ENCODE measurements at places on chromosomes 16 and 17.

GRCh38 chr16:57194512-57194911 lies 8.4 kb downstream of the RSPRY1 start:
- DNase-seq, result no peak

DNA sequence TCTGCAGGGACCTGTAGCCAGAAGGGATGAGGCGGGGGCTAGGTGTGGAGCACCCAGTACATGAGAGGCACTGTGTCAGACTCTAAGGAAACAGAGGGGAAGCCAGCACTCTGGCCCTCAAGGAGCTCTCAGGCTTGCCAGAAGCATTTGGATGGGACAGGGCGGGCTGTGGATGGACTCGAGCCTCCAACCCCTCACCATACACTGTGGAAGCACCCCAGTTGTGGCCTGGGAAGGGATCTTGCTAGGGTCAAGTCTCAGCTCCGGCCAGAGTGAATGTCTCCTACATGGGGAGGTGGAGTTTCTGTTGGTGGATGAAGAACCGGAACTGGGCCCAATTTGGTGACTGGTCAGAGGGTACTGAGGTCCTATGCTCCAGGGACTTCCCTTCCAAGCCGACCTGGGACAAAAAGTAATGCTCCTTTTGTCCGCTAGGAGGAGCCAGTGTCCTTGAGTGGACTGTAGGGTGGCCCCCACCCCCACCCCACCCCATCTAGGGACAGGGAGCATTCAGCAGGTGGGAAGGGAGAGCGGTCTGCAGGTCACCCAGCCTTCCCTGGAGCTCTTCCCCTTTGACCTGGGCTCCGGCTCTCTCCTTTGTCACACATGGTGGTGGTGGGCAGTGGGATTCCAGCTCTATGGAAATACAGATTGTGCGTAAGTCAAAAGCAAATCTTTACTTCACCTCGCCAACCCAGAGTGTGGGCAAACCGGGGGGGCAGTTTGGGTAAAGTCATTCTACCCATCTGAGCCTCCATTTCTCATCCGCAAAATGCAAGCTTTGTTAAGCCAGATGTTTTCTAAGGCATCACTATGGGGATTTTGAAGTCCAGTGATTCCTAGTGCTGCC lies 20.4 kb upstream of the PHB1 start:
- peak; percentile 30 for DNase-seq

DNA sequence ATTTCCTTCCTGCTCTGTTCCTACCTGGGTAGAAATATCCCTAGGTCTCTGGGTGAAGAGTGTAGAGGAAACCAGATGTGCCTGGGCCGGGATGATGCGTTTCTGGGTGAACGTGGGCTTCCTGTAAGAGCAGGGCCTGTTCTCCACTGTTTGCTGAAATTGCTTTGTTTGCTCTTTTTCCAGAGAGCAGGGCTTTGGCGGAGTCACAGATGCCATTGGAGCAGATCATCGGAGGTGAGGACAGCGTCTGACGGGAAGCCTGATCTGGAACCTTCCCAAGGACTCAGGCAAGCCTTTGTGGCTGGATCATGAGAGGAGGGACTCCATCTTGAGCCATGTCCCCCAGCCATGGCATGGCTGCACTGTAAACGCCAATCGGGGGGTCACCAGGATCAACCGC lies 15.4 kb downstream of the DHODH start:
- DNase-seq, result no peak

DNA sequence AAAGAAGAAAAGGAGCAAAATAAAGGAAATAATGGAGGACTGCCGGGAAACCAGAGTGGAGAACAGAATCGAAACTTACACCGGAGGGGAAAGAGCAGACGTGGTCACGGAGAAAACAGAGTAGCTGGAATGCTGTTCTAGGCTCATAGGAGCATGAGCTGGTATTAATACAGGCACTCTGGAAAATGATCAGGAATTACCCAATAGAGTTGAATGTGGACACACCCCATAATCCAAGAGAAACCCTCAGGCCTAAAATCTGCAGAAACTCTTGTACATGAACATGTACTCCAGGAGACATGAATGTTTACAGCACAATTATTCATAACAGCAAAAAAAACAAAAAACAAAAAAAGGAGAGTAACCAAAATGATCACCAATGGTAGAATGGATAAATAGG lies 77.7 kb downstream of the RPH3AL start:
- DNase-seq, result no peak

GRCh38 chr17:42230225-42230624 lies 35.9 kb upstream of the GHDC start:
- DNase-seq, result no peak

DNA sequence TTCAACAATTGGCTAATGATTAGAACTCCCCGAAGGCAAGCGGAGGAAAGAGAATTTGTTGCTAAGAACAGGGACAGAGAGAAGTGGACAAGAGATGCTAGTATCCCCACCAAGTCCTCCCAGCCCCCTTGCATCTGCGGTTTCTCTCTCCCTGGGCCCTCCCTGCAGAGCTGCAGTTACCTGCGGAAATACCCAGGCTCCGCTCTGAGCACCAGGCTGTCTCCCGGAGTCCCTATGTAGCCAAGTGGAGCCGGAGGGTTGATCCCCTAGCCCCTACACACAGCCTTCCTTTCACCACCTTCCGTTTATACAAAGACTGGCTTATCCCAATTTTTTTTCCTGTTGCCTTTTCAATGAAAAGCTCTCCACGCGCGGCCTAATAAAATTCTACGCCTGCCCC lies 834.4 kb downstream of the KCNJ2 start:
- no peak for DNase-seq

DNA sequence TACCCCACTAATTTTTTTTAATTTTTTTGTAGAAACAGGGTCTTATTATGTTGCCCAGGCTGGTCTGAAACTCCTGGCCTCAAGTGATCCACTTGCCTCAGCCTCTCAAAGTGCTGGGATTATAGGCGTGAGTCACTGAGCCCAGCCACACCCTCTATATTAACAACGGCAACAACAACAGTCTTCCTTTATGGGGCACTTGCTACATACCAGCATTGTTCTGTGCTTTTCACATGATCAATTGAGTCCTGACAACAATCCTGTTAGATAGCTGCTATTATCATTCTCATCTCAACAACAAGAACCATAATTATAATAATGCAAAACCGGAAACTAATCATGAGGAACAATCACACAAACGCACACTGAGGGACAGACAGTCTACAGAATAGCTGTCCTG lies 12.6 kb upstream of the ARL5C start:
- DNase-seq, result no peak

Measured in stimulated activated CD4-positive, alpha-beta T cell treated with anti-CD3 and anti-CD28 coated beads, Interleukin-1b, Interleukin-23, amount 100 ng/mL, for 24 hours (primary cell).